ENCODE measurements at places on chromosomes 16 and 17.

GRCh38 chr17:3678821-3679530, 10.4 kb downstream of the EMC6 start:
- no peak for DNase-seq

DNA sequence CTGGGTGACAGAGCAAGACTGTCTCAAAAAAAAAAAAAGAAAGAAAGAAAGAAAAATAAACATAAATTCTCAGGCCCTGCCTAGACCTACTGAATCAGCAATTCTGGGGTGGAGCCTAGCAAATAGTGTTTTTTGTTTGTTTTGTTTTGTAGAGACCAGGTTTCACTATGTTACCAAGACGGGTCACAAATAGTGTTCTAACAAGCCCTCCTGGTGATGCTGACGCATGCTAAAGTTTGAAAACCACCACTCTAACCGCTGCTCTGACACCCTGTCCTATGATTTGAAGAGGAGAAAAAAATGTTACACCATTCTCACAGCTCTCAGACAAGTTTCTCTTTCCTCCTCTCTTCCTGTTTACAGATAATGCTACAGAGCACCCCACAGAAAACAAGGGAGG, 1.5 kb downstream of the MRPL10 start:
- DNase-seq, result no peak

DNA sequence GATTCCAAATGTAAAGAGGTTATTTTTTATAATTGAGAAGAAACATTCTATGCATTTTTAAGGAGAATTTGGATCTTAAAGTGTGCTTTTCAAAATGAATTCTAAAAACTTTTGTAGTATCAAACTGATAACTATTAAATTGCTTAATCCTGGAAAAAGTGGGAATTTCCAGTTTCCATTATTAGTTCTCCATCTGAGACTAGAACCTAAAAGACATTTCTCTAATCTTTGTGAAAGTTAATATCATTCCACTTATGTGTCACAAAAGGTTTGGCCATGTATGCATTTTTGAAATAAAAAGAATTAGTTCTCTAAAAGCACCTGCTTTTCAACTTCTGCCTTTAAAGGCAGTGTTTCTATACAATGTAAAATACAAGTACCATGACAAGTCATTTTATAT, 155.0 kb downstream of the BCAS3 start:
- DNase-seq, result no peak

DNA sequence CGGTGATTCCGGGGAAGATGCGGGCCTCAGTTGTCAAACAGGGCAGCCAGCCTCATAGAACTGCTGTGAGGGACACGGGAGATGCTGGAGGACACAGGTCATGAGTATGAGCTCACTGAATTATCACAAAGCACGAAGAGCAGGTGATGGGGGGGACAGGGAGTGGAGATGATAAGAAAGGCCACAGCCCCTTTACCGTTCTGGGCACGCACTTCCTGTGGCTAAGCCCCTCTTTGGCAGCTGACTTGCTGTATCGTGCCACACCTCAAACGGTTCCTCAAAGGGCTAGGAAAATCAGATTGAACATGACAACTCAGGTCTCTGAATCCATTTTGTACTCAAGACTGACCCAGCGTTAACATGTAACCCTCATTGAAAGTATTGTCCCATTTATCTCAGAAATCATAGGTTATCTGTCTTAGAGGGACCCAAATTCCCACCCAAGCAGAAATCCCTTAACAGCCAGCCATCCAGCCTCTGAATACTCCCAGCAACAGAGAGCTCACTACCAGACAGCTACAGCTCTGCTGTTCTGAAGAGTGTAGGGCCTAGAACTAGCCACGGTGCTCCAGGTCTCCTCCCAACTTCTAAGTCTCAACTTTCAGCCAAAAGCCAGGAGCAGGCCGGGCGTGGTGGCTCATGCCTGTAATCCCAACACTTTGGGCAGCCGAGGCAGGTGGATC, 5.0 kb upstream of the SRL start:
- no peak for DNase-seq

GRCh38 chr16:1911467-1912214, 6.6 kb downstream of the HS3ST6 start:
- no peak for DNase-seq

Data from activated CD8-positive, alpha-beta memory T cell treated with anti-CD3 and anti-CD28 coated beads for 1 hour (primary cell).